Stimulated activated CD4-positive, alpha-beta T cell treated with anti-CD3 and anti-CD28 coated beads, Interleukin-12 subunit alpha, Interleukin-12 subunit beta, amount 100 ng/mL, for 48 hours (primary cell): ENCODE measurements at places on chromosomes 5 and 9.

GRCh38 chr9:73951147-73951546, 546.0 kb upstream of the RORB start:
- no peak for DNase-seq

GRCh38 chr9:110006657-110007056, 201.3 kb downstream of the C9orf152 start:
- DNase-seq = no peak

DNA sequence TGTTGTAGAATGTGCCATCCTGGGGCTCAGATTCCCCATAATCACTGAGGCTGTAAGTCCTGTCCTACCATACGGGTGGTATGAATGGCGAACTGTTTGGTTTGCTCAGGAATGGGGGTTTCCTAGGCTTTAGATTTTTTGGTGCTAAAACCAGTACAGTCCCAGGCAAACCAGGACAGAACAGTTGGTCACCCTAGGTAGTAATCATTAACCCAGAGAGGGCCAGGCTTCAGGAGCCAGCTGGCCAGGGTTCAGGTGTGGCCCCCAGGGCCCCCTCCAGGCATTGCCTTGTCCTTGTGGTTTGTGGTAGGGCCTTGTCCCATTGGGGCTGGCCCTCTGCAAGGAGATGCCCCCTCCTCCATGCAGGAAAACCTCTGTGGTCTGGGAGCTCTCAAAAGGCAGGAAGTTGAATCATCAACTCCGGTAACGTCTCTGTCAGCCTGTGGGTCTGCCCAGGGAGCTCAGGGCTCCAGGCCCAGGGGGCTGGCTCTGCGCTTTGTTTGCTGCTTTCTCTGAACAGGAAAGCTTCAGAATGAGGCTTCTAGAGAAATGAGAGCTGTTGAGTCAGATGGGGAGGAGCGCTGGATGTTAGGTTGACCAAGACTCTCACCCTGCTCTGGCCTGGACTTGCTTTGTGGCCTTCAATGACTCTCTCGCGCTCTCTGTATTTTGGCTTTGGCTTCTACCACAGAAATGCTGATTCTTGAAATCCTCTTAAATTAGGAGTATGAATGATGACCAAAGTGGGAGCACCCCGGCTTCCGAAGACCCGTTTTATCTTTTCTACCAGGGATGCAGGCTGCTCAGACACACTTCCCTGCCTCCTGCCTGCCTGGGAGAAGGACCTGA, 22.2 kb upstream of the JADE2 start:
- peak; percentile 69 for DNase-seq

DNA sequence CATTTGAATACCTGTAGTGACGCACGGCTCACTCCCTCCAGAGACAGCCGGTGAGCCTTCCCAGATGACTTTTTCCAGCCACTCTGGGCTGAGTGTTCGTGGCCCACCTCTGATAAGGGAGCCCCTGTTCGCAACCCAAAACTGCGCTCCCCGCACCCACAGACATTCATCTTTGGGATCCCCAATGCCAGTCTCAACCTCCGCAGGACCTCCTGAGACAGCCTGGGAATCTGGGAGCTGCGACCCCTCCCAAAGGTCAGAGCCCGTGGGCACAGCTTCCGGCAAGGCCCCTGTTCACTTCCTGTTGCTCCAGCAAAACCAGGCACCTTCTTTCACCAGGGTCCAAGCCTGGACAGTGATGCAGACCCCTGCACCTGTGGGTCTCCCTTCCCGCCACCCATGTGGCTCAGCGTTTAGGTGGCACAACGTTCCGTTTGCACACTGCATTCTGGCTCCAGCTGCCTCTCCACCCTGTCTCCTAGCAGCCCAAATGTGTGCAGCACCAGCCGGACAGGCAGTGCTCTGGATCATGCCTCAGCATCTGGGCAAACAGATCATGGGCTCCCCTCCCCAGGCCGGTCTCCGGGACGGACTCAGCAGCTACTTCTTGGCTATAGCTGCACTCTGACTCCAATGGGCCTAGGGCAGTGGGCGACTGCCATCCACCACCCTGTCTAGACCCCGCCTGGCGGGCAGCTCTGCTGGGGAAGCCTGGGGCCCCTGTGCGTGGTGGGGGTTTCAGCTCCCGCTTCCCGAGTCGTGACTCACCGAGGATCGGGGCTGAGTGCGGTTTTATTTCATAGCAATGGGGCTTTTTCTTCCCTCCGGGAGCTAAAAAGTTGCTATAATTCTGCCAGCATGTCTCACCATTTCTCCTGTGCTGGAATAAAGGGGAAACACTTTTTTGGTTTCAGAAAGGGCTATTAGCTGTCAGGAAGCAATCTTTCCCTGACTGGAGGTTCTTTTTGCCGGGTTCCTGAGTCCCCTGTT, 156.0 kb downstream of the OLFM1 start:
- DNase-seq = no peak

GRCh38 chr9:776086-776485, 65.4 kb upstream of the DMRT1 start:
- no peak for DNase-seq

DNA sequence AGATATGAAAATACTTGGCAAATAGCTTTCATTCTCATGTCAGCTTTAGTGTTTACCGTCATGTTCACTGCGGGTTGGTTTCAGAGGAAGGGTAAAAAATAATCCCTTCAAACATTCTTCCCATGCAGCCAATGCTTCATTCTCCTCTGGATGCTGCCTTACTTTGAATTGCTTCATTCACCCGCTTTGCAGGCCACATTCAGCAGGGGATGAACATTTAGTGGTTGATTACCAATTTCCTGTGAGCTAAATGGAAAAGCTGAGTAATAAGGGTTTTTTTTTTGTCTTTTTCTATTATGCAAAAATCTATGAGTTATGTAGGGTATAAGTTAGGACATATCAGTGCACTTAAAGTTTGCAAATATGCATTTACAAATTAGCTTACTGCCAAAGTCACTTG, 96.3 kb upstream of the MEF2C start:
- no peak for DNase-seq

- no peak for DNase-seq
Measured at GRCh38 chr5:168174376-168174775, 117.1 kb upstream of the WWC1 start.

DNA sequence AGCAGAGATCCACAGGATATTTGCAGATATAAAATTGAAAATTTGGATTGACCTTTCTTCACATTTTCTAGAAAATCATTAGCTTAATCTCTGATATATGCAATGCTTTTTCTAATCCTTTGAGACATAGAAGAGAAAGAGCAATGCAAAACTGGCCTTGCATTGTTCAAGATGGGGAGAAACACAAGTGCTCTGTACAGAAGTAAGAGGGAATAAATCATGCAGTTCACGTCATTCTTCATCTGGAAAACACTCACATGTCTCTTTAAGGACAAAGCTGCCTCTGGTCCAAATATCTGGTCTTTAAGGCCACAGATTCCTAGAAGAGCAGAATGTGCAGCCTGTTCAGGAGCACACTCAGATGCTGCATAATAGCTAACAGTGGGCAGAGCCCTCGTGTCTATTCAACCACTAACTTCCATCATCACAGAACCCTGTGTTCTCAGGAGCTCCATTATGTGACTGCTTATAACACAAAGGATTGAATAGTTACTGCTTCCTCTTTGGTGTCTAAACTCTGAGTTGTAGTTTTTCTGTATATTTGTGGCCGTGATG, 277.5 kb downstream of the PLK2 start:
- no peak for DNase-seq

- no peak for DNase-seq
Measured at GRCh38 chr9:20570756-20571155, 51.5 kb downstream of the MLLT3 start.

DNA sequence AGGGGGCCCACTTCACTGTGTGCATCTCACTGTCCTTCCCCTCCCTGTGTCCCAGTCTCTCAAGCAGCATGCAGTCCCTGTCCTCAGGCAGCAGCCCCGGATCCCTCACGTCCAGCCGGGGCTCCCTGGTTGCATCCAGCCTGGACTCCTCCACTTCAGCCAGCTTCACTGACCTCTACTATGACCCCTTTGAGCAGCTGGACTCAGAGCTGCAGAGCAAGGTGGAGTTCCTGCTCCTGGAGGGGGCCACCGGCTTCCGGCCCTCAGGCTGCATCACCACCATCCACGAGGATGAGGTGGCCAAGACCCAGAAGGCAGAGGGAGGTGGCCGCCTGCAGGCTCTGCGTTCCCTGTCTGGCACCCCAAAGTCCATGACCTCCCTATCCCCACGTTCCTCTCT, 62.8 kb upstream of the RARS1 start:
- DNase-seq = no peak

GRCh38 chr9:116250891-116251290, 97.3 kb downstream of the PAPPA start:
- DNase-seq = no peak

- DNase-seq = no peak
Measured at GRCh38 chr9:2958219-2958618, 114.3 kb upstream of the PUM3 start.

DNA sequence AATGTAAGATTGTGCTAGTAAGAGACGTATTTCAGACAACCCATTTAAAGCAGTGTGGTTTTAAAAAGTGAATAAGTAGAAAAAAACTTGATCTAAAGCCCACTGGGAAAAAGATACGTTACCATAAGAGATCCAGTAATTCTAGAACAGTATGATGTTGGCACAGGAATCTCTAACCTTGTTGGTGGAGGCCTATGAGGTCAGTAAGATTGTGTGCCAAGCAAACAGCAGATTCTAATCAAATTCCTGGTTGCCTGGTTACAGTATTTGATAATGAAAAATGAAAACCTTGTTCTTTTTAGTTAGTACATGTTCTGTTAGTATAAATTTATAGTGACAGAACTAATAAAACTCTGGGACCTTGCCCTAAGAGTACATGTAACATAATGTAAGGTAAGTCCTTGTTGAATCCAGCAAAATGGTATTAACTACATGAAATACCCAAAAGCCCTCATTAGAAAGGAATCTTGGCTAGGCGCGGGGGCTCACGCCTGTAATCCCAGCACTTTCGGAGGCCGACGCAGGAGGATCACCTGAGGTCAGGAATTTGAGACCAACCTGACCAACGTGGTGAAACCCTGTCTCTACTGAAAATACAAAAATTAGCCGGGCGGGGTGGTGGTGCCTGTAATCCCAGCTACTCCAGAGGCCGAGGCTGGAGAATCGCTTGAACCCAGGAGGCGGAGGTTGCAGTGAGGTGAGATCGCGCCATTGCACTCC, 33.2 kb upstream of the DMXL1 start:
- no peak for DNase-seq

DNA sequence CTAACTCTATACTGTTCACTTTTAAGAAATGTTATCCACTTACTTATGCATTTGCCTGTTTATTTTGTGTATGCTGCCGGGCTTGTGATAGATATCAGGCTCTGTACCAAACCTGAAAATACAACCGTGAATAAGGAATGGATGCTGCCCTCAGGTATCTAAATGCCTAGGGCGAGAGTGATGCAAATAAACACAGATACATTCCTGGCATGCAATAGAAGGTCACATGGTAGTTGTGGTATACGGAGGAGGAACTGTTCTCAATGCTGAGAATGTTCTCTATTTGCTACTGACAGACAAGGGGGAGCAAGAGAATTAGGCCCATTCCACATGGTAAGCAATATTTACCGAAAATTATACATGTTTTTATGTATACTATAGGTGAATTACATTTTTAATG, 227.8 kb downstream of the ICE1 start:
- DNase-seq = no peak

DNA sequence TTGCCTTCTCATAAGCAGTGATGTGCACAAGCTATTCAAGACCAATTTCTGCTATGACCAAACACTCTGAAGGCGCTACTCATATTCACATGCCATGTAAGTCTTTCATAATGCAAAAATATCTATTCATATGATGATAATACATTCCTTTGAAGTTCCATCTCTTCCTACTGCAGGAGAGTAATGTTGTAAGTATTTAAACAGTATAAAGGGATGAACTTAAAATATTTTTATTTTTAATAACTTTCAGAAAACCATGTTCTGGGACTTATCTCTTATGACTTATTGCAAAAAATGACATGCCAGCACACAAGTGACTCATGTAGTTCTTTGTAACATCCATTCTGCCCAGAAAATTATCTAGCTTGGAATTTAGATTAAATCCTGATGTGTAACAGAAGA, 376.4 kb downstream of the KCTD16 start:
- DNase-seq = no peak

DNA sequence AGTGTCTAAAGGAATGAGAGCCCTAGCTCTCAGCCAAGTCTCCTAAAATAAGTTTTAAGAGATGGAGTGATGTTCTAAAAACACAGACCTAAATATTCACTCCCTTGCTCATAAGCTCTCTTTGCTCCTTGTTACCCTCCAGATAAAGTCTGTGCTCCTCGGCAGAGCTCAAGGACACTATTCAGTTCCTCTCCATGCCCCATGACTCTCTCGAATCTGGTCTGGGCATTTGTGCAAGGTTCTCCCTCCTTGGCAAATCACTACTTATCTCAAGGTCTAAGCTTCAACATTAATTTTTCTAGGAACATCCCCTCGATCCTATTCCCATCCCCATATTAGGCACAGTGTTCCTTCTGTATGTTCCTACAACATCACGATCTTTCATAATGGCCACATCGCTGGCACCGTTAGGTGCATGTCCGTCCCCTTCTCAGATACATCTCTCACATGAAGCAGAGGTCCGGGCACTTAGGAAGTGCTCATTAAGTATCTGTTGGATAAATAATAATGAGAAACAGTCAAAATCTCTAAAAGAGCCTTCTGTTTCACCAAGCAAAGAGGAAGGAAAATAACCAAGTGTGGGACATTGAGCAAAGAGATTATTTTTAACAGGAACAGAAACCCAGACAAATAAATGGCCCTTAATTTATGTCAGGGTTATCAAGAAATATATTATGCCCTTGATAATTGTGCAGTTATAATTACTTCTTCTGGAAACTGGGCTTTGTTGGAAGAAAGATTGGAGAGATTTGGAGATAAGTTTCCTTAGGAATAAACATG, 85.9 kb upstream of the HTR4 start:
- DNase-seq = no peak

- no peak for DNase-seq
Measured at GRCh38 chr9:93613791-93614190, 37.4 kb downstream of the PHF2 start.

DNA sequence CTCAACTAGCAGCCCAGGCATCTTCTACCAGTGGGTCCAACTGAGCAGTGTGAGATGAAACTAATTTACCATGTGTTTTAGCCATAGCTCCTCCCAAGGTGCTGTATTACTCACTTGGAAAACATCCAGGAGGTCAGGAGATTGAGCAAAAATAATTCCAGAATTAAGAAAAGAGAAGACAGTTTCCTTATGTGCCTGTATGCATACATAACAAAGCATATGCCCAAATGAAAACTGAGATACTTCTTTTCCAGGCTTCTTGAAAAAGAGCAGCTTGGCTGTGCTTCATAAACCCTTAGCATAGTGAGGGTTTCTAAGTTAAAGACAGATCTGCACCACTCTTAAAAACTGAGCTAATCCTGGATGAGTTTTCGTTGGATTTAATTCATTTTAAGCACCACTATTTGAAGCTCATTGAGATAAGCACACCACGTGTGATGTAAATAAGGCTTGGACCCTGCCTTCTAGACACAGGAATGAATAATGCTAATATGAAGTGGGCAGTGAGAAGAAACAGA, 119.4 kb downstream of the ADAMTS12 start:
- DNase-seq = no peak
